ENCODE measurements at places on chromosomes 5 and 9. TPM values are rescaled to one million over a fixed set of nuclear protein-coding genes. Genes with fewer than 3 reads are reported as not detected.

DNA sequence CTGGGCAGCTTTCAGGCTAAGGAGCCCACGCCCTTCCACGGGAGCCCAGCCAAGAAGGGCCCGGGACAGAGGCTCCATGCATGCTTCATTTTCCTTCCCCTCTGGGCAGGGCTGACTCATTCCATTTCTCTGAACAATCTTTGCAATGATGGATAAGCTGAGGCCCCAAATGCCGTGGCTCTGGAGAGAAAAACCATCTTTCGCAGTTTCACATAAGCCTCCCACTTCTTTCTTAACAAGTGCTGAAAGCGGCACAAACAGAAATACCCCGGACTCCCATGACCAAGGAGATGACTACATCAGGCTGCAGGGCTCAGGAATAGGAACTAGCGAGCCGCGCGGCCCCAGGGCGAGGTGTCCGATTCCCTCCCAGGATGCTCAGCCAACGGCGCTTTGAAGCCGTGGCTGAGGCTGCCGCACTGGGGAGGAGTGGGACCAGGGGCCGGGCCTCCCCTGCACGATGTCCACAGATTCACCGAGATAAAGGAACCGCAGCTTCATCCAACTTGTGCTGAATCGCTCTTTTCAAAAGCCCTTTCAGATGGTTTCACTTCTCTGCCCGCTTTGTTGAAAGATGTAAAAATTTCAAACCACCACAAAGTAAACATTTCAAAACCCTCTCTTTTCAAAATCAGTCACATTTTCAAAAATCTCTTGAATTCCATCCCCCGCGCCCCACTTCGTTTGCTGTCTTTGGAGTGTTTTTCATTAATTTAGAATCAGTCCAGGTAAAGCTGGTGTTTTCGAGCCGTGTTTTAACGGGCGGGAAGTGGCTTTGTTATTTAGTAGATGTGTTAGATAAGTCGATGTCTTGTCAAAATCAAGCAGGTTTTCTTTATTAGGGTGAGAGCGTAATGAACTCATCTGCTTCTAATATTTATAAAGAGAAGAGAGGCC is 96.5 kb upstream of the LMX1B start:
- peak; percentile 68 for DNase-seq

GRCh38 chr5:158979290-158979689 is 120.4 kb downstream of the EBF1 start:
- no peak for DNase-seq

- DNase-seq = no peak
Measured at GRCh38 chr9:37311938-37312708, 110.4 kb upstream of the GRHPR start.

GRCh38 chr5:93926831-93927620 is 185.6 kb upstream of the POU5F2 start:
- DNase-seq = peak; percentile 30

- DNase-seq = no peak
Measured at GRCh38 chr5:948472-949274, 56.0 kb downstream of the TRIP13 start.

- DNase-seq = no peak
Measured at GRCh38 chr9:90189306-90189705, 453.3 kb downstream of the DIRAS2 start.

DNA sequence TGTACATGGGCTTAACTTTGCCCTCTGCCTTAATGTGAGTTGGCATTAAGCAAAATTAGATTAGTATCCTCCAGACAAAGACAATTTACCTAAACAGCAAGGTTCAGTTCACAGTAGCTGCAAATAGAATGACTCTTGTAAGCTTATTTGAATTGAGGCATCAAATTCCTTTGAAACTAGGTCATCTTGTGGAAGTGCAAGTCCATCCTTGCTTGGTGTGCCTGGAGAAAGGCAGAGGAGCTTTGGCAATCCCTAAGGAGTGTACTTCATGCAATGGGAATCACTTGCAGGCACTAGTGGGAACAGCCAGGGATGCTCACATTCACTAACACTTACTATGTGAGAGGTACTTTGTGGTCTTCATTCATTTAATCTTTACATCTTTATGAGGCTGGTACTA is 118.3 kb downstream of the DRD1 start:
- no peak for DNase-seq

DNA sequence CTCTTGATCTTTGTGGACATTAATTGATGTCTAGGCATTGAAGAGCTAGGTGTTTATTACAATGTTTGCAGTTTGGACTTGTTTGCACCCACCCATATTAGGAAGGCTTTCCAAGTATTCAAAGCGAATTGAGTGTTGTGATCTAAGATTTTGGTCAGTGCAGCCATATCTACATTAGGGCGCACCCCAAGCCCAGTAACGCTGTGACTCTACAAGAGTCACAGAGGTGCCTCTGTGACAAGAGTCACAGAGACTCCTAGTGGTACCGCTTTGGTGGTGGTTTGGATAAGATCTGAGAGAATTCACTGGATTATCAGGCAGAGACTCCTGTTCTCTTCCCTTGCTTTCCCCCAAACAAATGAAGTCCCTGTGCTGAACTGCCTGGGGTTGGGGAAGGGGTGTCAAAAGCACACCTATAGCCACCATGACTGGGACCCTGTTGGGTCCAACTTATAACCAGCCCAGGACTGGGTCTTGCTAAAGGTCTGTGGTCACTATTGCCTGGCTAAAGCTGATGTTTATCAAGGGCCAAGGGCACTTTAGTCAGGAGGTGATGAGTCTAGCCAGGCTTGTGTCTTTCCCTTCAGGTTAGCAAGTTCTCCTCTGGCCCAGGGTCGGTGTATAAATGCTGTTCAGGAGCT is 114.1 kb upstream of the RIOK2 start:
- peak; percentile 47 for DNase-seq

DNA sequence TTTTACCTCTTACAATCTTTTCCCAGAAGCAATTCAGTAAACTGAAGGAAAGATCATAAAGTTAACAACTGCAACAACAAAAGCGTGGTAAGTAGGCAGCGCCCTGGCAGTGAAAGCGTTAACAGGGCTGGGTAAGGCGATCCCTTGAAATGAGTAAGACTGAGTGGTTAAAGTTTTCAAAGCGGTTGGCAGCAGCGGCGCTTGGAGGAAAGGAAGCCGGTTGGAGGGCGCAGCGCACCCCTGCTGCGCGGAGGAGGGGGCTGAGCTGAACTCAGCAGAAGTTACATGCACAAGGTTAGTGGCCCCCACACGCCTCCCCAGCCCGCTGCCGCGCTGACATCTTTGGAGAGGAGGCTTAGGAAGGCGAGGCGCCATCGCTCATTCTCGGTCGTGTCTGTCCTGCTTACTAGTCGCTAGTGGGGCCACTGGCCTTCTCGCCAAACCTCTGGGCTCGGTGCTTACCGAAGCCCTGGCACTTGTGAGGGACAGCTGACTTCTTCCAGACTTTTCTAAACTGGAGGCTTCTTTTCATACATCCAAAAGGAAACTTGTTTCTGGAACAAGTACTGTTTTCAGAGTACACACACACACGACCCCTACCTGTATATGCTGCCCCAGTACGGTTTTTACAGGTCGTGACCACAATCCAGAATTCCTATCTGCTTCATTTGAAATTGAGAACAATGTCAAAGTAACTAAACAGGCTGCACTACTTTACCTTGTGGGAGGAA is at the start of gene SH3RF2:
Gene SH3RF2, plus strand, starts transcription at position 178 of the 731 bp plus-strand sequence. CDS start 1,351 bp downstream, outside the sequence.
- DNase-seq = peak; percentile 86

DNA sequence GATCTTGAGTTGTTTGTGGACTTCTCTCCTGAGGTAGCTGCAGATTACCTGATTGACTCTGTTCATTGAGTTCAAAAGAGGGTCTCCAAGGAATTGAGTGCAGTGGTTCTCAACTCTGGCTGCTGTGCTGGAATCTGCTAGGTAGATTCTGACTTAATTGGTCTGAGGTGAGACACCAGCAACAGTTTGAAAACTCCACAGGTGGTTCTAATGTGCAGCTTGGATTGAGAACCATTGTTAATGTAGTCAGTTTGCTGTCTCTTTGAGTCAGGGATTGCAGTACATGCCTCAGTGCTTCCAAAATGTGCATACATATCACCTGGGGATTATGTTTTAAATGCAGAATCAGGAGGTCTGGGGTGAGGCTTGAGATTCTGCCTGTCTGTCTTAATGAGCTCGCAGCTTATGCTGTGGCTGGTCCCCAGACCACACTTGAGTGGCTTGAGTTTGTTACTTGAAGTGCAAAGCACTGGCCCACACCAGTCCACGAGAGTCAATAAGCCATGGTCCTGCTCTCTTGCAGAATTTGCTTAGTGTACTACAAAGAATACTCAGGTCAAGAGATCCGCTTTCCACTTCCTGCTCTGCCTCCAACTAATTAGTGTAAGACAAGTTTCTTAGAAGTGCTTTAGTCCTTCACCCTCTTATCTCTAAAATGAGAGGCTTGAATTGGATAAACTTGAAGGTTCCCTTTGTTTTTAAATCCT is 82.3 kb downstream of the ATG10 start:
- DNase-seq = no peak

GRCh38 chr5:102720969-102721368 is 34.1 kb upstream of the PAM start:
- DNase-seq = no peak

DNA sequence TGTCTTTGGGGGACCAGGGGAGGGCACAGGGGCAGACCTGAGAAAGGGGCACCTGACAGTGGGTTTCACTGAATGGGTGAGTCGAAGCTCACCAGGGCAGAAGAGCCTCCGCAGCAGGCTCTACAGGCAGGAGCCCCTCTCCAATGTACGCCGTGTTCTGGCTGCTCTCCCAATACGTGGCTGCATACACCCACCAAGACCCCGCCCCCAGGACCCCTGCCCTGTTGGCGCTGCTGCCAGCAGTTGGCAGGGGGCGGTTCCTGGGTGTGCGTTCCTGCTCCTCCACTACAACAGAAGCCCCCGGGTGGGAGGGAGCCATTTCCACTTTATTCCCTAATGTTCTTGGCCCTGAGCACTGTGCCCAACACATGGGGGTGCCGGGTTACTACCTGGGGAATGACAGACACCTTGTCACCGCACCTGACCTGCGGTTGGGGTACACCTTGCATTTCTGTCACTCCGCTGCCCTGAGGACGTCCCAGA is 30.3 kb downstream of the SARDH start:
- DNase-seq = no peak

- DNase-seq = no peak
Measured at GRCh38 chr9:35609820-35610163, 4.7 kb downstream of the TESK1 start.

GRCh38 chr5:178940569-178941360 is at the start of gene ZNF454:
Gene ZNF454, plus strand, starts transcription at chr5:178941198. Its CDS starts 1,594 bp downstream, at chr5:178942792.
- DNase-seq = no peak

GRCh38 chr5:180684623-180685161 is 35.3 kb upstream of the FLT4 start:
- DNase-seq = no peak

GRCh38 chr9:133735931-133736330 is 2.2 kb downstream of the SARDH start:
- no peak for DNase-seq

- no peak for DNase-seq
Measured at GRCh38 chr5:116058346-116058936, 26.2 kb downstream of the ARL14EPL start.

GRCh38 chr5:72372923-72373322 is 52.8 kb downstream of the PTCD2 start:
- no peak for DNase-seq

Gene SLC35A4
- total RNA-seq = 40.0 TPM

Gene ADGRD2
- total RNA-seq = not detected

Gene TRPM3
- total RNA-seq = 0.45 TPM

Gene RALGDS
- total RNA-seq = 11.3 TPM

Gene PCDHGA2
- total RNA-seq = 1.1 TPM

Gene FGD3
- total RNA-seq = 0.86 TPM

Gene FAM221B
- not detected for total RNA-seq

Gene DRD1
- not detected for total RNA-seq

Gene ANKRD18B
- total RNA-seq = 11.7 TPM

Gene TOR4A
- total RNA-seq = 3.6 TPM

Measured in myocyte (in vitro differentiated cells).